Neural crest cell (in vitro differentiated cells): ENCODE measurements at places on chromosomes 2 and 18. TPM values are rescaled to one million over a fixed set of nuclear protein-coding genes. Genes with fewer than 3 reads are reported as not detected.

The TMEM169 gene
- 29.7 and 34.8 TPM in 2 replicates for total RNA-seq

The CYP26B1 gene
- total RNA-seq: 15.4 and 16.4 TPM in 2 replicates

The ITPRIPL1 gene
- total RNA-seq: 24.2 and 25.6 TPM in 2 replicates

The CMPK2 gene
- 2.2 and 3.3 TPM in 2 replicates for total RNA-seq

The SNORC gene
- total RNA-seq: 2.8 and 3.0 TPM in 2 replicates

The GALR1 gene
- not detected in 2 replicates for total RNA-seq

The C2orf78 gene
- not detected in 2 replicates for total RNA-seq

The MYCN gene
- total RNA-seq: 144 and 149 TPM in 2 replicates

The PRSS56 gene
- total RNA-seq: 52.4 and 54.2 TPM in 2 replicates

The POTEI gene
- 1.1 and 1.3 TPM in 2 replicates for total RNA-seq

The RAD51AP2 gene
- 0.16 and 0.23 TPM in 2 replicates for total RNA-seq

The C1QL2 gene
- total RNA-seq: 0.14 TPM in 1 of 2 replicates, not detected in the other

The SIGLEC15 gene
- not detected in 2 replicates for total RNA-seq

The RGPD8 gene
- 4.3 and 4.8 TPM in 2 replicates for total RNA-seq

The SCTR gene
- total RNA-seq: not detected in 2 replicates

The HOXD9 gene
- total RNA-seq: not detected in 2 replicates

The TANC1 gene
- 13.2 and 14.1 TPM in 2 replicates for total RNA-seq

The CPO gene
- total RNA-seq: 0.25 and 0.47 TPM in 2 replicates

The DNAH6 gene
- total RNA-seq: 2.3 and 2.8 TPM in 2 replicates

The CAPN14 gene
- 0.36 and 0.47 TPM in 2 replicates for total RNA-seq

The GLI2 gene
- total RNA-seq: 48.8 and 49.1 TPM in 2 replicates

The LAMA1 gene
- 96.1 and 102 TPM in 2 replicates for total RNA-seq

The UGT1A5 gene
- total RNA-seq: not detected in 2 replicates

The RAB1A gene
- 110 and 113 TPM in 2 replicates for total RNA-seq

The IL37 gene
- 0.40 TPM in 1 of 2 replicates, not detected in the other for total RNA-seq

The MDH1B gene
- total RNA-seq: 2.0 and 4.6 TPM in 2 replicates

The ELOA2 gene
- total RNA-seq: not detected in 2 replicates

The NT5C1B gene
- not detected in 2 replicates for total RNA-seq

The ANKRD36B gene
- 33.5 and 34.2 TPM in 2 replicates for total RNA-seq

The MAP3K2 gene
- total RNA-seq: 31.5 and 35.1 TPM in 2 replicates

The DTNA gene
- total RNA-seq: 11.3 and 13.3 TPM in 2 replicates

The SP140 gene
- not detected in 2 replicates for total RNA-seq

The GPR155 gene
- total RNA-seq: 1.5 and 1.7 TPM in 2 replicates

The HMSD gene
- total RNA-seq: 8.5 and 10.0 TPM in 2 replicates

The MPP4 gene
- total RNA-seq: 0.18 and 0.19 TPM in 2 replicates
